Type B pancreatic cell (in vitro differentiated cells): ENCODE measurements at places on chromosomes 2 and 18.

- no peak for DNase-seq
Measured at GRCh38 chr18:38557006-38557405, 991.4 kb upstream of the CELF4 start.

DNA sequence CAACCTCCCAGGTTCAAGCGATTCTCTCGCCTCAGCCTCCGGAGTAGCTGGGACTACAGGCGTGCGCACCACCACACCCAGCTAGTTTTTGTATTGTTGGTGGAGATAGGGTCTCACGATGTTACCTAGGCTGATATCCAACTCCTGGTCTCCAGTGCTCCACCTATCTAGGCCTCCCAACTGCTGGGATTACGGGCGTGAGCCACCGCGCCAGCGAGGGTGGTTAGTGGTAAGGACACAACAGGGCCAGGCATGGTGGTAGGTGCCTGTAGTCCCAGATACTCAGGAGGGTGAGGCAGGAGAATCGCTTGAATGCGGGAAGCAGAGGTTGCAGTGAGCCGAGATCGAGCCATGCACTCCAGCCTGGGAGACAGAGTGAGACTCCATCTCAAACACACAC lies 26.6 kb upstream of the DUSP2 start:
- DNase-seq: no peak

- DNase-seq: no peak
Measured at GRCh38 chr2:199882667-199883066, 28.4 kb upstream of the C2orf69 start.

GRCh38 chr2:38740851-38741731 lies 10.1 kb downstream of the SRSF7 start:
- no peak for DNase-seq

DNA sequence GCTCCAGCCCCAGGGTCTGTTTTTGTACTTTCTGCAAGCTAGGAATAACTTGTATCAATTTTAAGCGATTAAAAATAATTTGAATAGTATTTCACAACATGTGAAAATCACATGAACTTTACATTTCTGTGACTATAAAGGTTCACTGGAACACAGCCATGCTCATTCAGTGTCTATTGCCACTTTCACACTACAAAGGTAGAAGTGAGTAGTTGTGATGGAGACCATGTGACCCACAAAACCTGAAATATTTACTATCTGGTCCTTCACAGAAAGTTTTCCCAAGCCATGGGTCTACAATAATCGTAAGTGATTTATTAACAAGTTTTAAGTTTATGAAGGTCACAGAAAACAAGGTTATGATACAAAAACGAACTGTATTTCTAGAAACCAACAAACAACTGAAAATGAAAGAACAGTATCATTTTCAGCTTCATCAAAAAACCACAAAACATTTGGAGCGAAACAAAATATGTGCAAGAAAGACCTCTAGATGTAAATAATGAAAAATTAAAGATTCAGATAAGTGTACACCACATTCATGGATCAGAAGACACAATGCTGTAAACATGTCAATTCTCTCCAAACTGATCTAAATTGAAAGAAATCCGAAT lies 68.9 kb upstream of the DNER start:
- DNase-seq: no peak

- DNase-seq: no peak
Measured at GRCh38 chr2:183037074-183037552, 1.1 kb downstream of the NCKAP1 start.

DNA sequence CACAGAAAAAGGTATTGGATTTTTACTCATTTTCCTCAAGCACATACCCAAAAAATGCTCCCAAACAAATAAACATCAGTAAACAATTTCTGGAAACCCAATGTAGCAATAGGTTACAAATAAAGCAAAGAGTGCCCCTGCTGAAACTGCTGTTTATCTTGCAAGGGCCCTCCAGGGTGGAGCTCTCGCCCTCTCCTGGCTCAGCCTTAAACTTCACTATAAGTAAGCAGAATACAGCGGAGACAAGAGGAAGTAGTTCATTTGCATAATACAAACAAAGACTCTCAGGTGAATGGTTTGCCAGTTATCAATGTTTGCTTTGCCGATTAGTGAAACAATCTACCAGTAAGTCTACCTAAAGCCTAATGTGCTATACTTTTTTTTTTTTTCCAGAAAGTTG lies 437.6 kb downstream of the DLGAP1 start:
- DNase-seq: no peak

- DNase-seq: no peak
Measured at GRCh38 chr18:70462078-70462439, 173.2 kb downstream of the SOCS6 start.

- DNase-seq: no peak
Measured at GRCh38 chr2:131126436-131126835, 21.3 kb downstream of the PLEKHB2 start.

DNA sequence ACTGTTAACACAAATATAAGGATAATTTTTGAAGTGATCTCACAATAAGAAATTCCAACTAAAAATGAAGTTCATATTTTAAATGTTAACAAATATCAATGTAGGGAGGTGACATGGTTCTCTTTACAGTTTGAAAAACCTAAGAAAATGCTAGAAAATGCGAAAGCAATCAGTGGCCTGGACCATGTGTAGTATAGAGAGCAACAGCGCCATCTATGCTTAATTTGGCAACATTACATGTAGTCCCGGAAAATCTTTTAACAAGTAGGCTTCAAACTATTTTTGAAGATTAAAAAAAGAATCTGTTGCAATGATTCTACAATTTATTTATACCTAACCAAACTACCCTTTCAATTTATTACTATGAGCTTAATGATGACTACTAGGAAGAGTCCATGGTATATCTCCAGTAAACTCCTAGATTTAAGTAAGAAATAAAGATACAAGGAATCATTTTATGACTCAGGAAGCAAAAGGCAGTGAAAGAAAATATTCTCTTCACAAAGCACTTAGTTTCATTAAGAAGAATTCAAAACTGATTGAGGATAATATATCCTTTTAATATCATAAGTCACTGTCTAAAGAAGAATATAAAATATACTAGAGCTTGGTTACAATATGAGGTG lies 33.3 kb downstream of the NDUFA10 start:
- no peak for DNase-seq

DNA sequence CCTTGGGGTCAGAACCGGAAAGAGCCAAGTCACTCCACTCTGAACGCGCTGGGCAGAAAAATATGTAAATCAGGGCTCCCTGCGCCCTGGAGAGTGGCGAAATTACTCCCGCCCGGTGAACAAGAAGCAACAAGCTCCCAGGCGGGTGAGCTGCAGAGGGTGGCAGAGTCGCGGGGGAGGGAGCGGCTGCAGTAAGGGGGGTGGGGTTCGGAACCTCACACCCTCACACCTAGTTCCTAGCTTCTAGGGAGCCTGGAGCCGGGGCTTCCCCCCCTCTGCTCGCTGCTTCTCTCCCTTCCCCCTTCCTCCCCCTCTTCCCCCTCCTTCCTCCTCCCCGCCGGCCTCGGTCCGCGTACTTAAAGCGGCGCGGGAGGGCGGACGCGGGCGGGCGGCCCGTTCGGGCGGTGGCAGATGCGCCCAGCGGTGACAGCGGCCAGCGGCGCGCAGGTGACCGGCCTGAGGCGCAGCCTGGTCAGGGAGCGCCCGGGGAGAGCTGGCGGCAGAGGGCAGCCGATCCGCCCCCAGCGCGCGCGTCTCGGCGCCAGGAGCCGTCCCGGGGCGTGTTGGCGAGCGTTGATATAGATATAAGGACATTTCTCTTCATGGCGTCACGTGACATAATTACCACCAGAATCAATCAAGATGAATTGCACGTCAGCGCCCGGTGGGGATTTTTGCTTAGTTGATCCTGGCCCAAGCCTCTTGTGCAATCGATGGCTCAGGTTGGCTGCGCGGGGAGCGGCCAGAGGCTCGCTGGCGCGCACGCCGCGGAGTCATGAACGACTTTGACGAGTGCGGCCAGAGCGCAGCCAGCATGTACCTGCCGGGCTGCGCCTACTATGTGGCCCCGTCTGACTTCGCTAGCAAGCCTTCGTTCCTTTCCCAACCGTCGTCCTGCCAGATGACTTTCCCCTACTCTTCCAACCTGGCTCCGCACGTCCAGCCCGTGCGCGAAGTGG lies at the start of gene HOXD11:
Gene HOXD11 (plus strand): TSS at position 700 of the 959 bp plus-strand sequence. CDS start 76 bp downstream, at position 776.
- peak; percentile 69 for DNase-seq

DNA sequence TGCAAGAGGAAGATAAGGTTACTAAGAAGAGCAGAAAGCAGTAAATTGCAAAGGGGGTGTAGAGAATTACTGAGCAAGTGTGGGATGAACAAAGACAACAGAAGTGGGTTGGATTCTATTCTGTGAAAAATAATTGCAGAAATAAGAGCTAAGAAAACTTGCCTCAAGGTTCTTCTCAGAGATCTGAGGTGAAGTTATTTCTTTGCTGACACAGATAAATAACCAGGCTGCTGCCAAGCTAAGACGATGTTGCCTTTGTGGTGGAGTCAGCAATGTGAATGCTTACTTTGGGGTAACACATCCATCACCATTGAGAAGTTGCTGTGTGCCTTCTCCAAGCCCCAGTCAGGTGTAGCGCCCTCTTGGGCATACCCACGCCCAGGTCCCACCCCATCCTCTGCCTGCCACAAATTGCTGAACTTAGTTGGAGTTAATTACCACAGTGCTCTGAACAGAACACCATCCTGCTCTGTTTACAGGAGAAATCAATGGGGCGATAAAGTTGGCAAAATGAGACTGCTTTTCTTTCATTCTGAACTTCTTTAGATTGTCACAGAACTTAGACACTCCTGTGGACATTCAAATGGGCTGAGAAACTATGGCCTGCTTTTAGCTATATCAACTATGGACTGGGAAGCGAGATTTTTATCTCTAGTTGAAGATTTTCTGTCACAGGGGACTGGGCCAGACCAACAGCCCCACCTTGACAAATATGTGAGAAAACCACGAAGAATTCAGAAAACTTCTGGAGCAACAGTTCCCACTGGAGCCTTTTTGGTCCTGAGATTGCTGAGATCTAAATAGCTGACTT lies 283.6 kb downstream of the TMX3 start:
- DNase-seq: no peak

DNA sequence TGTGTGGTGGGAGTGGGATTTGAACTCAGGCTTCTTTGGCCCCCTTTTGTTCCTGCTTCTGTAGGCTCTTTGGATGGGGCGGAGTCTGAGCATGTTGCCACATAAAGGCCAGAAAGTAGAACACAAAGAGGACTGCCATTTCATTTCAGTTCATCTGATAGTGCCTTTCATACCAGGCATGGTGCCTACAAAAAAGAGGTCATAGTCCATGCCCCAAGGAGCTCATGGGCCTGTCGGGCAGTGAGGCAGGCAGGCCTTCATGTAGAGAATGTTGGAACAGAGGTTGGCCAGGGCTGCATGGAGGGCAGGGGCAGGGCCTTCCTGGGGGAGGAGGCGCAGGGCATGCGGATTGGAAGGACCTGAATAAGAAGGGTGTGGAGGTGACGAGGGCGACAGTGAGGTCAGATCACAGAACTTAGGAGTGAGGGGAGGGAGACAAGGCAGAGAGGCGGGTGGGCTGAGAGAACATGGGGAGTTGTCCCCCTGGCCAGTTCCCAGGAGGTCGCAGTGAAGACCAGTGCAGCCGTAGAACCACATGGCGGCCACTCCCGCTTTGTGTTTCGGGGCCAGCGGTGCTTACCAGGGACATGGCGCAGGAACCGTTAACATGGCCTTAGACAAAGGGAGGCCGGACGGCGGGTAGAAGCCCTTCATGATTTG lies 49.1 kb downstream of the ITGB1BP1 start:
- DNase-seq: no peak

DNA sequence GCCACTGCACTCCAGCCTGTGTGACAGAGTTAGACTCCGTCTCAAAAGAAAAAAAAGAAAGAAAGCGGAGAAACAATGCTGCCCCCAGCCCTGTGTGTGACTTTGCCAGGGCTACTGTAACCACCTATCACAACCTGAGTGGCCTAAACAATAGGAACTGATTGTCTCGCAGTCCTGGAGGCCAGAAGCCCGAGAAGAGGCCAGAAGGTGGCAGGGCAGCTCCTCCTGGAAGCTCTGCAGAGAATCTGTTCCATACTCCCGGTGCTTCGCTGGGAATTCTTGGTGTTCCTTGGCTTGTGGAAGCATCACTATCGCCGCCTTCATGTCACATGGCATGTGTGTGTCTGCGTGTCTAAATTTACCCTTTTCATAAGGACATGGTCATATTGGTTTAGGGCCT lies 14.4 kb upstream of the RAB17 start:
- DNase-seq: no peak

- DNase-seq: no peak
Measured at GRCh38 chr18:71760541-71760940, 783.6 kb downstream of the CBLN2 start.

DNA sequence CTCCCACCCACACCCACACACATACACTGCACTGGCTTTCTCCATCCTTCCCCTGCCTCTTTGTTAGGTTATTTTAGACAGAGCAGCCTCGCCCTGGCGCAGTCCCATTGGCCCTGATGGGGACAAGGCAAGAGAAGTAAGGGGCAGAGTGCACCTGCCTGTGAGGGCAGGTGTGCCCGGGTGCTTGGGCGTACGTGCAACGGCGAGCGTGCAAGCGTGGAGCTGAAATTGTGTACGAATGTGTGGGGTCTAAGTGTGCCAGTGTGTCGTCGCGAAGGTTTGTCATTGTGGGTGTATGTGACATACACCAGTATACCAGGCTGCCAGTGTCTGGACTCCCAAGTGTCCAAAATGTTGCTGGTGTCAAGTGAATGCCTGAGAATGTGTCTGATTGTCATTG lies 544 bp downstream of the LRATD1 start:
- DNase-seq: no peak

DNA sequence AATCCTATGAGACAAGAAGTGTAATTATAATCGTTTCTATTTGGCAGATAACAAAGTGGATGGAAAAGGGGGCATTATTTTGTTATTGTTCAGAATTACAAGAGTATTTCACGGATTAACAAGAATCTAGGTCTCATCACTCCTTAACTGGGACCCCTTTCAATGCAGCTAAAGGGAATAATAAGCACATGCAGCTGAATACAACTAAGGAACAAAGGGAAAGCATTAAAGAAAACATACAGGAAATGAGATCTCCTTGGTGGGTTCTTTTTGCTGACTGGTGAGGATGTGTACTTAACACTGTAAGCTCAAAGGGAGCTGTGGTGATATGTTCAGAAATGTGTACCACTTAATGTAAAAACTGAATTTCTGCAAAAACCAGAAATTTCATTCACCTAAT lies 140.5 kb upstream of the WDSUB1 start:
- DNase-seq: no peak

DNA sequence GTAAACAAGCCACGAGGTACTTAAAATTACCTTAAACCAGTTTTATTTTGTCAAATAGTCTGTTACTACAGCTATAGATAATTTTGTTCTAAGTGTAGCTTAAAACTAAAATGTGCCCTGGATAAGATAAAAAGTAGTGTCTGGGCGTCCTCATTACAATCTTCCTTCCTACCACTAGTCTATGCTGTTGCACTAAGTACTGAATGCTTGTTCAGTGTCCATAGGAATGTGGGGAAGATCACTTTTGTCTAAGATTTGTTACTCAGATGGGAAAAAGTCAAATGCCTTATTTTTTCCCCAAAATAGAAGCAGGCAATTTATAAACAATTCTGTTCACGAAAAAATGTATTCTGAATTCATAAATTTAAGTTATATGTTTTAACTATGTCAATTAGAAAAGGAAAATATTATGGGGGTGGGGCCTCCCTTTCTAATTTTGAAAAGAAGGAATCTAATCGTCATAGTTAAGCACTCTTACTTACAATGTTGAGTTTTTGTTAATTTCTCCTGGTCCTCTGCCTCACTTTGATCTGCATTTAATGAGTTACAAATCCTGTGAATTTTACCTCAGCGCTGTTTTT lies 140.4 kb upstream of the VRK2 start:
- no peak for DNase-seq

- DNase-seq: no peak
Measured at GRCh38 chr18:32289483-32290075, 99.7 kb downstream of the MEP1B start.

- no peak for DNase-seq
Measured at GRCh38 chr2:241833101-241833663, 24.2 kb downstream of the NEU4 start.

- DNase-seq: no peak
Measured at GRCh38 chr2:62803961-62804360, 98.4 kb downstream of the EHBP1 start.
